ENCODE measurements at places on chromosomes 12 and 14.

DNA sequence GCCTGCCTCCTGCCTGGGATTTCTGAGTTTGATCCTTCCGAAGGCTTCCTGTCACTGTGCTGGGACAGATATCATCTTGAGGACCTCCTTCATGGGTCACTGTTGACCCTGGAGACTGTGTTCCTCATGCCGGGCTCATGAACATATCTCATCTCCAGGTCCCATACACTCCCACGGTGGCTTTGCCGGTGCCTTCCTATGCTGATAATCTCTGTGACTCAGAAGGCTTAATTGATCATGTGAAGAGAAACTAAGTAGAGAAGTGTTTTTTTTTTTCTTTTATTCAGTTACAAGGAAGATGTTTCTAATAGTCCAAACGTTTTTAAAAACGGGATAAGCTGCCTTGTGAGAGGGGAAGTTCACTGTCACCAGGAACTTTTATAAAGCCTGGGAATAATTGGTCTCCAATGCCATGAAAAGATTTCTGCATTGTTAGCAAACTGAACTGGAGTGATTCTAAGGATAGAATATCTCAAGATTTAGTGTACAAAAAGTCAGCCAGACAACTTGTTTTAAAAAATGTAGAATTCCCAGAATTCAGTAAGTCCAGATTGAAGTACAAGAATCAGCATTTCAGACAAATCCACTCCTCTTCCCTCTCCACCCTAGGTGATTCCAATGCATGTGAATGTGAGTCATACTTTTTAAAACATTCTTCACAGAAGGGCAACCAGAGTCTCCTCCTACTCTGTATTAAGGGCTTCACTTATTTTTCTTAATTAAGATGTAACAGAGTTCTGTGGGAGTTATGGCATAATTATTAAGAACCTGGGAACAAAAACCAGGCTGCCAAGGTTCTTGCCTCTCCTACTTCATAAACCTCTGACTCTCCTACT, 139.8 kb upstream of the LGR5 start:
- no peak for DNase-seq

- DNase-seq: no peak
These were observed 87.4 kb downstream of the DNAH10 start for GRCh38 chr12:123849517-123849916.

DNA sequence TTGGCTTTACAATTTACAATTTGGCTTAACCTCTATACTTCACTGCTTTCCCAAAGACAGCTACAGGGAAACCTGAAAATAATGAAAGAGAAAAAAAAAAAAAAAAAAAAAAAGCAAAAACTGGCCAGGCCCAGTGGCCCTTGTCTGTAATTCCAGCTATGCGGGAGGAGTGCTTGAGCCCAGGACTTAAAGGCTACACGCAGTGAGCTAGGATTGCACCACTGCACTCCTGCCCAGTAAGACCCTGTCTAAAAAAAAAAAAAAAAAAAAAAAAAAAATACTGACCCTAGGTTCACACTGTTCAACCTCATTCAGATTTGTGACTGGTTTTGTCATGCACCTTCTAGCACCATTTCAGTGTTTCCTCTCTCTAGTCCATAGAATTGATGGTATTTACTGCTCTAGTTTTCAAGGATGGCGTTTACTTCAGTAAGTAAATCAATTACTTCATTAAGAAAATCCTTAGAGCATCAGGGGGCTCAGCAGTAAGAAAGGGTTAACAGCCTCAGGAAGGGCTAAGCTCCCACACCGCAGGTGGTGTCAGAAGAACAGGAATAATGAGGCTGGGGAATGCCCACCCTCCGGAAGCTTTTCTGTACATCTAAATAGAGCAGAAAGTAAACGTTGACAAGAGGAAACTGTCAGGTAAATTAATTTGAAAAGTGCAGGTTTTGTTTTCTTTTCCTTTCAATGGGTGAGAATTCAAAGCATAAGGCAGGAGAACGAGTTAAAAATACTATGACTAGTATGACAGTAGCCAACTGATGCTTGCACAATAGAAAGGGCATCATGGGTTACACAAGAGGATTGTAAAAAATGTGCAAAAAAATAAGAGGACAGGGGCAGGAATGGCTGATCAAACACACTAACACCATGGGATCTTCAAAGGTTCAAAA, 115.0 kb upstream of the MDM1 start:
- peak; percentile 19 for DNase-seq

DNA sequence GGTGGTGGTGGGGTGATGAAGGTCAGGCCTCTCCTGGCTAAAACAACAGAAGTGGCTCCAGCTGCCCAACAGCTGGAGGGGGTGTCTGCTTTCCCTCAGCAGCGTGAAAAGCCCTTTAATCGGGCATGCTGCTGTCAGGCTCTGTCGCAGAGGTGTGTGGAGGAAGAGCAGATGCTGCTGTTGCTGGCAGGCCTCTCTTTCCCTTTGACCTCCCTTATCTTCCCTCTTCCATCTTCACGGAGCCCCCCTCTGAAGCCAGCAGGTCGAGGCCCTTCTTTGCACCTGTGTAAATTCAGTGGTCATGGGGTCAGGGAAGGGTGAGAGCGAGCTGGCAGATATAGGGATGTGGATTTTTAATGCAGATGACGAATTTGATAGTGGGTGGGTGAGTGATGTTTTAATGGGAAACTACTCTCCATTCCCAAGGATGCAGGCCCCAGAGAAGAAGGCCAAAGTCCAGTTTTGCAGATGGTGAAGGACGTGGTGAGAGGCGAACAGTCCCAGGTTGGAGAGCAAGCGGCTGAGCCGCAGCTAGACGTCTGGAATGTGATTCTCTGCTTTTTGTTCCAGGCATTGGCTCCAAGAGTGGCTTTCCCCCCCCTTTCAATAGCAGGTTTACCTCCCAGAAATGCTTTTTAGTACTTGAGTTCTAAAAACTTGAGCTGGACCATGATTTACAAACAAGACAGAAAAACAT, 64.0 kb downstream of the SMOC1 start:
- DNase-seq: no peak

- no peak for DNase-seq
These were observed 72.7 kb downstream of the EFCAB11 start for GRCh38 chr14:89881839-89882238.

GRCh38 chr14:95323917-95324316, 4.2 kb upstream of the CLMN start:
- DNase-seq: no peak

GRCh38 chr14:29078810-29079522, 312.4 kb downstream of the FOXG1 start:
- peak; percentile 66 for DNase-seq

- no peak for DNase-seq
These were observed 1778.9 kb upstream of the SEL1L start for GRCh38 chr14:83312511-83312910.

DNA sequence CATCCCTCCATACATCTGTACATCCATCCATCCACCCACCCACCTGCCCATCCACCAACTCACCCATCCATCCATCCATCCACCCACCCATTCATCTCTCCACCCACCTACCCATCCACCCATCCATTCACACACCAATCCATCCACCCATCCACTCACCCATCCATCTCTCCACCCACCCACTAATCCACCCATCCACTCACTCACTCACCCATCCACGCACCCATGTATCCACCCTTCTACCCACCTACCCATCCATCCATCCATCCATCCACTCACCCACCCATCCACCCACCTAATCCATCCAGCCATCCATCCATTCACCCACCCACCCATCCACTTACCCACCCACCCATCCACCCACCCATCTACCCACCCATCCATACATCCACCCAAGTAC, 16.2 kb downstream of the GALNT9 start:
- no peak for DNase-seq

Data from MM.1S (cell line).